ENCODE measurements at places on chromosomes 11 and 22. TPM values are rescaled to one million over a fixed set of nuclear protein-coding genes. Genes with fewer than 3 reads are reported as not detected.

- no peak for DNase-seq
These were observed 21.6 kb upstream of the RFPL2 start for GRCh38 chr22:32226326-32227104.

GRCh38 chr11:41431784-41432183, 27.7 kb downstream of the LRRC4C start:
- DNase-seq: no peak

- DNase-seq: no peak
These were observed 22.3 kb downstream of the KCNQ1 start for GRCh38 chr11:2466869-2467694.

Gene OR5T3
- total RNA-seq: not detected

- DNase-seq: no peak
These were observed 158.9 kb downstream of the CADM1 start for GRCh38 chr11:115345361-115345760.

DNA sequence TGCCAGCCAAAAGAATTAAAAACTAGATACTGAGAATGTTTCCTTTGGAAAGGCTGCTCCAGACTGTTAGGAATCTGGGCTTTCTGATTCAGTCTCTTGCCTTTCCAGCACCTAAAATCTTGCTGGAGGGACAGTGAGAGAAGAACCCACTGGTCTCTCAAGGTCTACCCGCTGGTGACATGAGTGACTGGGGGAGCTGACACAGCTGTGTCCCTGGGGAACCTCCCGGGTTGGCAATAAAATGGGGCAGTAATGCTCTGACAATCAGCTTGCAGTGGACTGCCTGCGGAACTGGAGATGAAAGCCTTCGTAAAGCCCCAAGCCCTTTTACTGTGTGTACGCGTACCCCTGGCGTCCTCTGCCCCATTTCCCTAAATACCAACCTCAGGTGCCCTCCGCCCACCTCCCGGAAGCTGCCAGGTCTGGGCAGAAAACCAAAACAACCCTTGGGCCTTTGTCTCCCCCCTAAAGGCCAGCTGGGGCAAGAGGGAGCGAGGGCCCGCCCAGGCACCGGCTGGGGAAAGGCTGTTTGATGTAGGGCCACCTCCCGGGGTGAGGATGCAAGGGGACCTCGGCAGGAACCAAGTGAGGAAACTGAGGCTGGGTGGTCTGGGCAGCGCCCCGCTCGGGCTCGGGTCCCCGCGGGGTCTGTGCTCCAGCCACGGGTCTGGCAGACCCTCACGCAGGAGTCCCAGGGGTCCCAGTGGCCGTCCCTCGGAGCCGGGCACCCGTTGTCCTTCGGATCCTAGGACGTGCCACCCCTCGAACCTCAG, 741 bp downstream of the CARS1 start:
- no peak for DNase-seq

GRCh38 chr22:41380993-41381328, 781 bp upstream of the TEF start:
- DNase-seq: peak; percentile 97

GRCh38 chr22:41966607-41967240, 2.5 kb upstream of the SEPTIN3 start:
- peak; percentile 86 for DNase-seq

Gene TUB
- total RNA-seq: 1.9 TPM

GRCh38 chr11:1168256-1168655, 10.5 kb downstream of the MUC5AC start:
- no peak for DNase-seq

DNA sequence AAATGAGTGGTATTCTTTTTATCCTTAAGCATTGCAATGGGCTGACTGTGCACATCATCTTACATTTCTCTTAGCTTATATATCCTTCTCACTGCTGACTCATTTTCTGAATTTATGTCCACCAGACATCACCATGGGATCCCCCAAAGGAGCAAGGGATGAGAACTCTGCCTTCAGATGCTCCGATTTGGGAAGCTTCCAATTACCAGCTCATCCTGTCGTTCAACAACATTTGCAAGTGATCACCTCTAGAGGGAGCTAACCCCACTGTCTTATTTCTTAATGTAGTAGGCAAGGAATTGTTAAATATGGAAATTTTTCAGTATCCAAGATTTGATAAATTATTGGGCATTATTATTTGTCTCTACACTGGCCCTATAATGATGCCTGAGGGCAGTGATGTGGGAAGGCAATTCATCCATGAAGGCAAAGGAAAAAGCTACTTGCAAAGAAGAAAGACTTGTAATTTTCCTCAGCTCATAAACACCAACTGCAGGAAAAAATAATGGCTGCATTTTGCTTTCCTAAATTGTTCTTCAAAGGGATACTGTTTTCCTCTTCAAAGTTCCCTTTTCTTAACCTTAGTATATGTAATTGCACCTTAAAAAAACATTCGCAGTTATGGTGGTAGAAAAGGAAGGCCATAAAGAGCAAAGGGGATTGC, 102.4 kb upstream of the FSHB start:
- peak; percentile 23 for DNase-seq

Gene BIK
- 0.86 TPM for total RNA-seq

GRCh38 chr22:30869667-30870395, 98.7 kb downstream of the MORC2 start:
- no peak for DNase-seq

GRCh38 chr11:85718991-85719807, 33.2 kb upstream of the CCDC89 start:
- peak; percentile 89 for DNase-seq

- DNase-seq: no peak
These were observed 55.4 kb downstream of the ST14 start for GRCh38 chr11:130214861-130215530.

DNA sequence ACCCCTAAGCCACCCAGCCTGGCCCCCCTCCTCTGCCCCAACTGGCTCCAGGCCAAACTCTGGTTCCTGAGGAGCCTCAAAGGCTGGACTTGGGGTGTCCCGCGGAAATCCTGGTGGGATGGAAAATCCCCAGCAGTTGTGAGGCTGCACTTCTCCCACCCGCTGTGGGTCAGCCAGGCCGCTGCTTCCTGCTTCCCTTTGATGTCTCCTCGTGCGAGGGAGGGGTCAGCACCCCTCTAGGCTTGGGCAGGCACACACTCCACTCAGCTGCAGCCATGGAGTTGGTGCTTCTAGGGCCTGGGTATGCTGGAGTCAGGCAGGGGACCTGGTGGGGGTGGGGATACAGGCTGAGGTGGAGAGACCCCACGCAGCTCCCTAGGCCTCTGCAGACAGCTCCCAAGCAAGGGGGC, 12.0 kb downstream of the KCNQ1OT1 start:
- no peak for DNase-seq

GRCh38 chr22:49801391-49802060, 26.1 kb downstream of the BRD1 start:
- no peak for DNase-seq

DNA sequence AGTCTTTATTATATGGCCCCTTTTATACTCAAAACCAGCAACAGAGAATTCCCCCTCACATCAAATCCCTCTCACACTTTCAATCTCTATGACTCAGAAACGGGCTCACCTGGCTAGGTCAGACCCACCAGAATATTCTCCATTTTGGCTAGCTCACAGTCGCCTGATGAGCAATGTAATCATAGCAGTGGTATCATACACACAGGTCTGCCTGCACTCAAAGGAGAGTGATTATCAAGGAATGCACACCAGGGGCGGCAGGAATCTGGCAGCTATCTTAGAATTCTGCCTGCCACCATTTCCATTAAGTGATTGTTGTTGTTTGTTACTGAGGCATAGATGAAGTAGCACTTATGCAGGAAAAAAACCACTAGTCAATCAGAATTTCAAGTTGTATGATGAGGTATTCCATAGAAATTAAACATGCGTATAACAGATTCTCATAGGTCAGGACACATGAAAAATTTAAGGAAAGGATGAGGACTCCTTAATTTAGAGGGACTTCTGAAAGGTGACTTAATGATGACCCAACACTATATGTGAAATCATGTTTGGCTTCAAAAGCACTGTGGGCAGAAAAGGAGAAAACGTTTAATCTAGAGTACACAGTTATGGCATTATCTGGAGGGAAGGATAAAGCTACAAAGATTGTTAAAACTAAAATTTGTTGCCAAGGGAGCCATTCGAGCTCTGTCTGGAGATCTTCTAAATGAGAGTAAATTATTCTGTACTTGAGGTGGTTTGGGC, 185.8 kb upstream of the DDI1 start:
- DNase-seq: no peak

- no peak for DNase-seq
These were observed 35.9 kb upstream of the GRAMD4 start for GRCh38 chr22:46584081-46584921.

Gene EXPH5
- total RNA-seq: 2.2 TPM

GRCh38 chr11:95253141-95253540, 22.1 kb upstream of the SESN3 start:
- DNase-seq: no peak

- DNase-seq: no peak
These were observed 1420.7 kb downstream of the TBC1D22A start for GRCh38 chr22:48182846-48183805.

Gene YPEL1
- under 0.01 TPM for total RNA-seq

- DNase-seq: no peak
These were observed 66.8 kb downstream of the CSTPP1 start for GRCh38 chr11:47003180-47003877.

- no peak for DNase-seq
These were observed 98.2 kb downstream of the INSC start for GRCh38 chr11:15212876-15213275.

Gene KDM2A
- total RNA-seq: 52.8 TPM

GRCh38 chr11:114386545-114386944, 13.8 kb downstream of the C11orf71 start:
- no peak for DNase-seq

Gene C1QTNF4
- total RNA-seq: 0.43 TPM

DNA sequence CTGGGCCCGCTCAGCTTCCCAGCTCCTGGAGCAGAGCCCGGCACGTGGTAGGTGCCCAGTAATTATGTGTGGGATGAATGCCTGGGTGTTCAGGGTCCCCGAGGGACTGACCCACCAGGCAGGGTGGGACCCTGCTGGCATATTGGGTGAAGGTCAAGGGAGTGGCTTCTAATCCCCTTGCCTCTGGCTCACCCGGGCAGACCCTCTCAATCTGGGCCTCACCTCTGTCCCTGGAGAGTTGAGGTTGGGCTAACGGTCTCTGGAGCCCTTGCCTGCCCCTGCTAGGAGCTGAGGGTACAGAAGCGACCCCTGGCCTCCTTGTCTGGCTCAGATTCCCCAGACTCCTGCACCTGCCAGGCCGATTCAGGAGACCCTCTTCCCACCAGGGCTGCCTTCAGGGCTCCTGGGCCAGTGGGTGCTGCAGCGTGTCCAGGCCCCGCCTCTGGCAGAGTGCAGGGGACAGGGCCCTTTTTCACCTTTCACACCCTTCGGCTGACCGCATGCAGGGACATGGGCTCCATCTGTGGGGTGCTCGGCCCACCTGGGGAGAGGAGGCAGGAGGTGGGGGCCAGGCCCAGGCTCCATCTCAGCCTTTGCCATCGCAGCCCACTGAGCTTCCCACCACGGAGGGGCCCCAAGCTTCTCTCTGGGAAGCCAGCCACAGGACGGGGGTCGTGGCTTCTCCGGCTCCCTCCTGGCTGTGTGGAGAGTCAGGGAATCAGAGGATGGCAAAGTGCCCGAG, 3.8 kb upstream of the CTSD start:
- no peak for DNase-seq

Gene KDELR3
- total RNA-seq: 125 TPM

DNA sequence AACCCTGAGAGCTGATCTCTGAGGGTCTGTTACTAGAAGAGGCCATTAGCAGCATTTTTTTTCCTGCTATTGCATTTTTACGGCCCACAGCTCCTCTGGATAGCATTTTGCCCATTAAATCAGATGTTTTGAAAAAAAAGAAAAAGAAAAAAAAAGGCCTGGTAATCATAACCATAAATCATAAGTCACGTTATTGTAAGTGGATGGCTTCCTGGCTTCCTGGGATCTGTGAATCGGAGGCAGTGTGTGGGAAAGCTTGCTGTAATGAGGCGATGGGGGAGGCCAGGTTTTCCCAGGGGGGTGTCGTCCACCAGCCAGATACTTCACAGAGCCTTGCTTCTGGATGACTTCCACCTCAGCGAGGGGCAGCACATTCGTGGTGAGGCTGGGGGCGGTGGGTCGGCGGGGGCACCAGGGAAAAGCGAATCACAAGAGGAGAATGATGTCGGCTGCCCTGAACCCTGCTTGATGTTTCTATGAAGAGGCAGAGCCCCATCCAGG, 106.5 kb upstream of the SYT13 start:
- peak; percentile 48 for DNase-seq

DNA sequence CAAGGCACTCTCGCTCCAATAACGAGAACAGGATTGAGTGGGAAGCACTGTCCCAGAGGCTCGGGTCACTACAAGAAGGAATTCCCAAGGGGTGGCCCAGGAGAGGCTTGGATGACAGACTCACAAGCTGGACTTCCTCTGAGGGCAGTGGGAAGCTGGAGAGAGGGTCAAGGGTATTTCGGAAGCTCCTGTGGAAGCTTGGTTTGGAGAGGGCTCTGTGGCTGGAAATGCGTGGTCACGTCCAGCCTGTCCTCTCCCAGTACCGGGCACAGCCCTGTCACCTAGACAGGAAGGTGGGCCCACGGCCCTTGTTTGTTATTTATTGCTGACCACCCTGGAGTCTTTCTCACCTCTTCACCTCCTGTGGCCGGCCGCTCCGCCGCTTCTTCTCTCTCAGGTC, 5.3 kb downstream of the SYNGR1 start:
- no peak for DNase-seq

Gene FOSL1
- total RNA-seq: 18.0 TPM

GRCh38 chr11:69178819-69179482, 23.2 kb downstream of the SMIM38 start:
- no peak for DNase-seq

- no peak for DNase-seq
These were observed 73.0 kb upstream of the NTM start for GRCh38 chr11:131297441-131297840.

DNA sequence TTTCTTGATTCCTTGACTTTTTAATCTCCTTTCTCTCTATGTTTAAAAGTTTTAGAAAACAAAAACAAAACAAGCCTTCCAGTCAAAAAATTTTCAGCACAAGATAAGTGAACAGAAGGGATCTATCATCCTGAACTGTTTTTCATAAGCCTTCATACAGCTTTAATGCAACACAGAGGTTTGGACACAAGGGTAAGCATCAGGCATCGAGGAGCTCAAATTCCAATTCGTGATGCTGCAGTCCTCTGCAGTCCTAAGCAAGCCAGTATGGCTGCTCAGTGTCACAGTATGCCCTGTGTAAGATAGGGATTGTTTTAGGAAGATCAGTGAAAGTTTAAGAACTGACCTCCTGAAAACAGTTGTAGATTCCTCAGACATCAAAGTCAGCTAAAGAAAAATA, 740.9 kb downstream of the NTM start:
- DNase-seq: no peak

Gene MYO7A
- 0.43 TPM for total RNA-seq

- peak; percentile 71 for DNase-seq
These were observed 56.6 kb downstream of the LMO2 start for GRCh38 chr11:33835143-33835878.

DNA sequence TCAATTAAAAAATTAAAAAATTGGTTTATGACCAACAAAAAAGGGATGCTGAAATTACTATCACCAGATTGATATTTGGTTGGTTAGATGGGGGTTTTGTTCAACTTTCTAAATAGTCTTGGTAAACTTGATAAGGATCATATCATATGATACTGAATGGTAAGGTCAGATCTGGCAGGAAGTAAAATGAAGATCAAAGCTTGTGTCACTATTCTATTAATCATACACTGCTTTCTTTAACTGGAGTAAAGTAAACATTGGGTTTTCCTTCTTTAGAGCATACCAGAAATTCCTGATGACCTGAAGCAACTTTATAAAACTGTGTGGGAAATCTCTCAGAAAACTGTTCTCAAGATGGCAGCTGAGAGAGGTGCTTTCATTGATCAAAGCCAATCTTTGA, 40.2 kb downstream of the RRM1 start:
- peak; percentile 53 for DNase-seq

Gene SREBF2
- total RNA-seq: 83.3 TPM

- peak; percentile 25 for DNase-seq
These were observed 30.8 kb upstream of the LRRC10B start for GRCh38 chr11:61477727-61478148.

Gene BTG4
- total RNA-seq: not detected

Measured in fibroblast of villous mesenchyme (primary cell).